ENCODE measurements at places on chromosomes 16 and 17. TPM values are rescaled to one million over a fixed set of nuclear protein-coding genes. Genes with fewer than 3 reads are reported as not detected.

The NOS2 gene
- not detected for total RNA-seq

The DUXB gene
- total RNA-seq, result not detected

GRCh38 chr17:38877130-38877851 is 7.4 kb downstream of the LASP1 start:
- peak overlapping the region; percentile 97 for H3K27ac ChIP-seq
- no peak overlapping the region for H3K4me3 ChIP-seq
- H3K4me1 ChIP-seq, result peaks cover 97% of the 10 kb centered on the region
- H3K27me3 ChIP-seq, result no peaks in the 10 kb centered on the region
- DNase-seq, result no peak

The IKZF3 gene
- 3.1 TPM for total RNA-seq

- H3K4me1 ChIP-seq, result no peaks in the 10 kb centered on the region
- no peaks in the 10 kb centered on the region for H3K36me3 ChIP-seq
- H3K27me3 ChIP-seq, result no peaks in the 10 kb centered on the region
These were observed 38.7 kb downstream of the XYLT1 start for GRCh38 chr16:17431968-17432625.

DNA sequence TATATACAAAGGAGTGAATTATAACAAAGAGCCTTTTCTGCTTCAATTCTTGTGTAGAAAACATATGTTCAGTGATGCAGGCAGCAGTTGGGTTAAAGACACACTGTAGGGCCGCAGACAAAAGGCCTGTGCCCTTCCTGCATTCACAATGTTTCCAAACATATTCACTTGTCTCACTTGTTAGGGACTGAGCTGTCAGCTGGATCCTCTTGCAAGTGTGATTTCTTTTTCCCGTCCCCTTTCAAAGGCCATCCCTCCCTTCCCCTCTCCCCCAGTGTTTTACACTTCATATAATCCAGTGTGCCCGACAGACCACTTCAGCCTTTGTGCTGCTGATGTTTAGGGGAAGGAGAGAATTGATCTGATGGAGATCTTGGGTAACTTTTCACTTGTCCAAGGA is 217.0 kb downstream of the FTO start:
- no peaks in the 10 kb centered on the region for H3K27me3 ChIP-seq
- no peak overlapping the region for H3K27ac ChIP-seq
- no peaks in the 10 kb centered on the region for H3K4me1 ChIP-seq
- no peak for DNase-seq
- H3K4me3 ChIP-seq, result no peak overlapping the region

- peaks cover 24% of the 10 kb centered on the region for H3K36me3 ChIP-seq
- H3K27ac ChIP-seq, result no peak overlapping the region
- H3K27me3 ChIP-seq, result no peaks in the 10 kb centered on the region
- H3K4me1 ChIP-seq, result no peaks in the 10 kb centered on the region
These were observed 14.7 kb downstream of the PHB1 start for GRCh38 chr17:49399995-49400394.

The DNASE1L2 gene
- not detected for total RNA-seq

The NOD2 gene
- total RNA-seq, result 6.2 TPM

DNA sequence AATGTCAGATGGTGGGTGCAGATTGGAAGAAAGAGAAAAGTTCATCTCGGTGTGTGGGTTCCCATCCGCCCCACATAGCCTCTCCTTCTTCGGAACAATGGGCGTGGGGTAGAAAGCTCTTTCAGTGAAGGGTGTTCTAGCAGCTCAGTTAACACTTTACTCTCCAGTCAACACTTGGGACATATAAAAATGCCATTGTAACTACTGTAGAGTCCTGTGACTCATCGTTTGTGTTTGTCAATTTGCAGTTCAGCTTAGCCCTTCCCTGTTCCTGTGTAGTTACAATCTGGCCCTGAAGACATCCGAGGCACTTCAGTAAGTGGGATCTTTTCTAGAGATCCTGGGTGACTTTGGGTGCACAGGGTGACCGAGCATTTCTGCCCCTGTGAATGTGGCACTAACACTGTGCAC is 11.5 kb upstream of the CLEC18C start:
- no peaks in the 10 kb centered on the region for H3K4me1 ChIP-seq
- no peak for DNase-seq

The NPIPB9 gene
- total RNA-seq, result 10.6 TPM
